ENCODE measurements at places on chromosomes 3 and 15.

GRCh38 chr15:40388941-40389823 lies 6.7 kb downstream of the KNSTRN start:
- no peak for DNase-seq

DNA sequence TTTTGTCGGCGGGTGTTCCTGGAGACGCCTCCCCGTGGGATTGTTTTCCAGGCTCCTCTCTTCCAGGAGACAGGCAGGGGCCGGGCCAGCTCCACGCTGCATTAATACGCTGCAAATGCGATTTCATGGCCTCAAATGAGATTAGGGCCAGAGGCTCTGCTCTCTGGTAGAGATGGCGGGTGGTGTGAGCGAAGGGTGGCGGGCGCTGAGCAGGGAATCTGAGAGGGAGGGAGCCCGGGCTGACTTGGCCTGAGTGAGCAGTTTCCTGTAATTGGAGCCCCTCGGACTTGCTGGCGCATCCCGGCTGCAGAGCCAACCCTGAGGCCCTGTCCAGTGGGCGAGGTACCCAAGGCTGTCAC lies 7.4 kb upstream of the CCDC33 start:
- DNase-seq: no peak

DNA sequence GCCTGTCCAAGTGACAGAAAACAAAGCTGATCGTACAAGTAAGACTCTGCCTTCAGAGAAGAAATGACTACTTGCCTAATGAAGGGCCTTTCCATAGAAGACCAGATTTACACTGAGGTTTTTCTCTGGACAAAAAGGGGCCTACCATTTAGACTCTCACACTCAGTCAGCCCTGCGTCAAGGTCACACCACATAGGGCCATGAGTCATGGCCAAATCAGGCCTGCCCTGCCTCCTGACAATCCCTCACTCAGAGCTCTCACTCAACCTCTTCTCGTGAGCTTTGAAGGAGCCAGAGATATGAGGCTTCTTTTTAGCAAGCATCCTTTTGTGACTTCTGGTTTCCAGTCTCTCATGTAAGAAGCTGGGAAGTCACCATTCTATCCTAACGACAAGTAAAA lies 68.1 kb upstream of the NMNAT3 start:
- DNase-seq: no peak

- no peak for DNase-seq
Observed at GRCh38 chr15:57149196-57149595, 227.1 kb upstream of the CGNL1 start.

DNA sequence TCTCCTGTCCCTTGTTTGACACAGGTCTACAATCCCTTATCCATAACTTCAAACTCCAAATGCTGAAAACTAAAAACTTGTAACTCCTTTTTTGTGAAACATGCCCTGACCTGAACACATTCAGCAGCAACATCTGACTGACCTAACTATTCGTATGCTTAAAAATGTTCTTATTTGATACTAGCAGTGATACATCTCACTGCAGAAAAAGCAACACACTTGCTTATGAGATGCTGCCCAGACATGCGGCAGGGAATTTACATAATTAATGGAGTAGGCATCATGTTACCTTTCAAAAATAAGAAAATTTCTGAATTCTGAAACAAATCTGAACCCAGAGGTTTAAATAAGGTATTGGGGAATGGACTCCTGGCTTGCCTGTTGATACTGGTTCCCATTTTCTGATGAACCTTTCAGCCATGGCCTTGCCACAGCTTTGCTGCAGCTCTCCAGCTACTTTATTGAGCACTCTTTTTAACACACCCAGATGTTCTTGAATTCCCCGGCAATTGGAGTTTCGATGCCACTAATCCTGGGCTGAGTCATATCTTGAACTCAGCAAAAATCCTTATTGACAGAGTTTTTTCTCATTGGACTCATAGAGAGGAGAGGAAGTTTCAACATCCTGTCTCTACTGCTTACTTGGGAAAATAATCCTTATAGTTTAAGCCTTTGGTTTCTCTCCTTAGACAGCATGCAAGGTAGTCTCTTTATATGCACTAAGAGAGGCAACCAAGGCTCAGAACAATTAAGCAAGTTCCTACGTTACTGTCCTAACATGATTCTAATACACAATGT lies 296.6 kb upstream of the LMCD1 start:
- DNase-seq: no peak

GRCh38 chr15:100663915-100664281 lies 61.5 kb downstream of the ASB7 start:
- no peak for DNase-seq

DNA sequence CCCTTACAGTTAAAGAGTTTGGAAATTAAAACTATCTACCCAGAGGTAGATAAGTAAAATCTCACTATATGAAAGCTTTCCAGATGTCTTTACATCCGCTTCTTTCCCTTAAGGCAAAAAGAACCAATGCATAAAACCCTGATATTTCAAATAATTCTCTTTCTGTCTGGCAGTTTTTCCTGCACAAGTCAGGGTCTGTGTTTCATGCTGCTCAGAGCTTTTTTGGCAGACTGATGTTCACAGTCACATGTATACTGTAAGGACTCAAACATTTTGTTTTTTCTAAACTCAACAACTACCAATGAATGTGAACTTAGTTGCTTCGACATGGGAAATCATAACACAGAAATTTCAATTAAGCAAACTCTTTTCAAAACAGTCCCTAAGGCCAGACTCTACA lies 988.4 kb downstream of the EPHA3 start:
- no peak for DNase-seq

DNA sequence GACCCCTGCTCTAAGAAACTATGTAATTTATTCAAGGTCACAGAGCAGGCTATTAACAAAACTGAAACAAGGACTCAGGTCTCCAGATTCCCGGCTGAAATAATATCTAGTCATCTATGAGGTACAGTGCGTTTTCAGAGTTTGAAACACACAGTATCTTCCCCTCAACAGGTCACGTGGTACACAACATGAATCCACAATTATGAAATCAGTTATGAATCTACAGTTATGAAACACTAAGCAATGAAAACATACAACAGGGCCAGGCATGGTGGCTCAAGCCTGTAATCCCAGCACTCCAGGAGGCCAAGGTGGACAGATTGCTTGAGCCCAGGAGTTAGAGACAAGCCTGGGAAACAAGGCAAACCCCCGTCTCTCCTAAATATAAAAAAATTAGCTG lies 72.7 kb downstream of the FSIP1 start:
- no peak for DNase-seq

- no peak for DNase-seq
Observed at GRCh38 chr3:54649551-54649950, 278.3 kb downstream of the LRTM1 start.

DNA sequence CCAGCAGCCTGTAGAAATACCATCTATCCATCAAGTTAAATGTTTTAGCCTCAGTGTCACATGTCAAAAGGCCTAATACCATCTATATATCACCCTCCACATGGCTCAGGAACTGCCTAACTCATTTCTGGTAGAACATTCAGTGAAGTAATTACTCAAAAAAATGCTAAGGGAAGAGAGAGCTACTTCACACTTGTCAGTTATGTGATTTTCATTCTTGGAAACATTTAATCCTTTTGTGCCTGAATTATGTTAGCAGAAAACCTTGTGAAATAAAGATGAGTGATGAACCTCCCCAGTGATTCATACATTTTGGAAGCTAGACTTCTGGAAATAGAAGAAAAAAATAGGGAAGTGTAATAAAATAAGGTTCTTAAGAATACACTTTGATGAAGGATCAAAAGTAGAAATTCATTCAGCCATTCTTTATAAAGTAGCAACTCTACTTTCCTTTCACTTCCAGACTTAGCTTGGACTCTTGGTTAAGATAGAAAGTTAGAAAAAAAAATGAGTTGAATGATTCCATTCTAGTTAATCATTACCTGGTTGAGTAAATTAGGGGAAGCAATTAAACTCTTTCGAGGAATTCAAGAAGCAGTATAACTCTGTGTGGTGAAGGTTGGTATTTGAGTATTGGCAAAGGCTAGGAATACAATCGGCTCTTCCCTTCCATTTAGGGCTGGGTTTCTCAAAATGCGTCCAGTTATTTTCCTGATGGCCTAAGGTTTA lies 3.6 kb downstream of the OTOL1 start:
- DNase-seq: no peak

GRCh38 chr3:151278230-151278629 lies at the start of gene P2RY14:
Gene P2RY14, minus strand, starts transcription at chr3:151278542. Its CDS starts 64,226 bp downstream, at chr3:151214316.
- DNase-seq: no peak

Data from tibial nerve (tissue), 4 donors.